ENCODE measurements at places on chromosomes 7 and 10.

- DNase-seq = no peak
Measured at GRCh38 chr7:93015101-93015778, 102.5 kb downstream of the SAMD9 start.

- no peak for DNase-seq
Measured at GRCh38 chr10:110571093-110571743, 3.7 kb downstream of the SMC3 start.

- no peak for DNase-seq
Measured at GRCh38 chr10:71312811-71313789, 6.0 kb upstream of the SLC29A3 start.

DNA sequence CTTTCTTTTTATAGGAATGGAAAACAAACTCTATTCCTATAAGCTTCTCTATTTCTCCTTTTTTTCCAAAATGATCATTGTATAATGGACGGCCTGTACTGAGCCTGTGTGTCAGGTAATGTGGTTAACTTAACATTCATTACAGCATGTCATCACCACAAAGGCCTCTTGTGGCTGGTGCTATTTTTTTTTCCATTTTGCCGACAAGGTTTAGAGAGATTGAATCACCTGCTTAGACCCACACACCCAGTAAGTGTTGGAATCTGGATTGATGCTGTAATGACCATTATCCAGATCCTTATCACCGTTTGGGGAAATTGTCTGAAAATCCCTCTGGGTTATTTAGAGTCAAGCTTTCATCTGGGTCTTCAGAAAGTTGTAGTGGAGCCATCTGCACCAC is 18.5 kb downstream of the AKR1B15 start:
- DNase-seq = no peak

- no peak for DNase-seq
Measured at GRCh38 chr10:97771913-97772823, at the start of gene SFRP5. Gene SFRP5, minus strand, starts transcription at chr10:97771999. Its CDS starts 166 bp downstream, at chr10:97771833.

GRCh38 chr7:1663857-1664651 is 6.0 kb upstream of the ELFN1 start:
- no peak for DNase-seq

DNA sequence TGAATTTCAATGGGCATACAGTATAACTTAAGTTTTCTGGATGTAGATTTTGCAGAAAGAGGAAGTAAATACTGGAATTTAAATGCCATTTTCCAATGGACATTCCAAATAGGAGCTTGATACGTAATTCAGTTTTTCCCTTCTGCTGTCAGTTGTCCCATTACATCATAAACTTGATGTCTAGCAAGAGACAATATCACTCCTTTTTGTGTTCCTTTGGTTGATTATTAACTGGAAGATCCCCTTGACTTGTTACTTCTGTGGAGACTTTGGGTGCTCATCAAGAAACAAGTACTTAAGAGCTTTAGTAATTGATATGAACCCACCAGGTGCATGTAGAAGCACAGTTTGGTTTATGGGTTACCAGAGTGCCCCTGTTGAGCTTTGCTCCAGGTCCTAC is 116.1 kb downstream of the ST7 start:
- DNase-seq = no peak

GRCh38 chr10:76114581-76115001 is 683.2 kb downstream of the LRMDA start:
- DNase-seq = no peak

- no peak for DNase-seq
Measured at GRCh38 chr7:135341049-135341448, 107.4 kb downstream of the STRA8 start.

DNA sequence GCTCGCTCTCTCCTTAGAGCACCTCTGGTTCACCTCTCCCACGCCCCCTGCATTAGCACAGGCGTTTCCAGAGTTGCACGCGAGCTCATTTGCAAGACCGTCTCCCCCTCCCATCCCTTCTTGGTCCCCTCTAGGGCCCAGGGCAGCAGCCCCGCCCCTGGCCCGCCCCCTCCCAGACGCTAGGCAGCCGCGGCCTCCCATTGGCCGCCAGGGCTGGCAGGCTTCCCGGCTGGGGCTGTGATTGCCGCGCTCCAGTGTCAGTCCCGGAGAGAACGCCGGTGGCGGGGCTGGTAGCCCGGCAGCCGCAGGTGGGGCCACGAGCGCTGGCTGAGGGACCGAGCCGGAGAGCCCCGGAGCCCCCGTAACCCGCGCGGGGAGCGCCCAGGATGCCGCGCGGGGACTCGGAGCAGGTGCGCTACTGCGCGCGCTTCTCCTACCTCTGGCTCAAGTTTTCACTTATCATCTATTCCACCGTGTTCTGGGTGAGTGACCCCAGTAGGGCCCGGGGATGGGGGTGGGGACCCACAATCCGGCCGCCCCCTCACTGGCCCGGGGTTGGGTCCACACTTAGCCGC is at the start of gene TSPAN15:
Gene TSPAN15, plus strand, starts transcription at position 257 of the 575 bp plus-strand sequence. Its CDS starts 130 bp downstream, at position 387.
- DNase-seq = peak; percentile 78

DNA sequence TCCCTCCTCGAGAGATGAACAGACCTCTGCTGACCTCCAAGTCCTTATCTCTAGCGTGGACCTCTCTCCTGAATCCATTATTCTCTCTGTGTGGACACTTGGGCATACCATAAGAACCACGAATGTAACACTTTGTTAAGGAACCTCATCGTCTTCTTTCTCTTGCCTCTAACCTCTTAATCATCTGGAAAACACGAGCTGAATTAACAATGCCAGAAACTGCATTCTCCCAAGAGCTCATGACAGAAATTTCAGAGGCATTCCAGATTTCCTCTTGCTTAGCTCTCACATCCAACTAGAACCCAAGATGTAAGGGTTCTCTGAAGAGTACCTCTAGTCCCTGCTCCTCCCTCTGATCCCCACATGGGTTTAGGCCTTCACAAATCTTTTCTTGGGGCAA is 101.5 kb downstream of the TRIL start:
- no peak for DNase-seq
